Activated CD4-positive, alpha-beta T cell treated with anti-CD3 and anti-CD28 coated beads for 24 hours (primary cell): ENCODE measurements at places on chromosomes 16 and 17.

- DNase-seq, result no peak
Observed at GRCh38 chr16:30482366-30482765, 9.8 kb downstream of the ITGAL start.

GRCh38 chr16:70684146-70685060, 1.4 kb downstream of the MTSS2 start:
- no peak for DNase-seq

GRCh38 chr16:8694795-8695728, 20.6 kb downstream of the ABAT start:
- DNase-seq, result no peak

- DNase-seq, result no peak
Observed at GRCh38 chr17:30082773-30083172, 33.8 kb upstream of the NSRP1 start.

- DNase-seq, result no peak
Observed at GRCh38 chr17:81473019-81473418, 39.6 kb downstream of the ACTG1 start.

GRCh38 chr17:59746849-59747445, 39.5 kb downstream of the VMP1 start:
- DNase-seq, result no peak

GRCh38 chr16:66121466-66121865, 245.0 kb upstream of the CDH5 start:
- DNase-seq, result no peak

DNA sequence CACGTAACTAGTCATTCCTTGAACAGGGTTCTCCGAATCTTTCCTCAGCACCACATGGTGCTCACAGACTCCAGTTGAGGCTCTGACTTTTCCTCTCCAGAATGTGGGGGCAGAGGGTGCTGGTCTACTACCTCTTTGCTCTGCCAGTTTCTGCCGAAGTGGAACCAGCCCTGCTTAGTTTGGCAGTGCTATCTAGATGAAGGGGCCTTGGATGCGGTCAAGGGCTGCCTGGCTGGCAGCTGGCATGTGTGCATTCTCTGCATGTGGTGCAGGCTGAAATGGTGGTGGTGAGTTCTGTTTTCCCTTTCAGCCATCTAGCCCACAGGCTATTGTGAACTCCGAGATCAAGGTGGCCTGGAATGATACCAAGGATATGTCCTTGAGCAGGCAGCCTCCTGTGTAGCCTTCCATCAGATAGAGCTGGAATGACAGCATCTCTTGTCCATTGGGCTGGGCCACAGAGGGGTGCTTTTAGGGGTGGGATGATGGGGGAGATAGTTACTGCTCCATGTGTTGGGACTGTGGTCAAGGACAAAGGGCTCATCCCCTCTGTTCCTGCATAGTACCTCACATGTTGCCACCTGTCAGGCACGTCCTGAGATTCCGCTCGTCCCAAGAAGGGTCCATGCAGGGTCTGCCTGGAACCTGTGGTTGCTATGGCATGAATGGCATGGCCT, 2.0 kb downstream of the DYNLL2 start:
- no peak for DNase-seq

GRCh38 chr17:30950669-30951399, 20.0 kb upstream of the RNF135 start:
- DNase-seq, result no peak

GRCh38 chr16:22191532-22192260, 14.4 kb upstream of the EEF2K start:
- DNase-seq, result no peak

GRCh38 chr17:72811976-72812687, 280.4 kb downstream of the SLC39A11 start:
- DNase-seq, result no peak

DNA sequence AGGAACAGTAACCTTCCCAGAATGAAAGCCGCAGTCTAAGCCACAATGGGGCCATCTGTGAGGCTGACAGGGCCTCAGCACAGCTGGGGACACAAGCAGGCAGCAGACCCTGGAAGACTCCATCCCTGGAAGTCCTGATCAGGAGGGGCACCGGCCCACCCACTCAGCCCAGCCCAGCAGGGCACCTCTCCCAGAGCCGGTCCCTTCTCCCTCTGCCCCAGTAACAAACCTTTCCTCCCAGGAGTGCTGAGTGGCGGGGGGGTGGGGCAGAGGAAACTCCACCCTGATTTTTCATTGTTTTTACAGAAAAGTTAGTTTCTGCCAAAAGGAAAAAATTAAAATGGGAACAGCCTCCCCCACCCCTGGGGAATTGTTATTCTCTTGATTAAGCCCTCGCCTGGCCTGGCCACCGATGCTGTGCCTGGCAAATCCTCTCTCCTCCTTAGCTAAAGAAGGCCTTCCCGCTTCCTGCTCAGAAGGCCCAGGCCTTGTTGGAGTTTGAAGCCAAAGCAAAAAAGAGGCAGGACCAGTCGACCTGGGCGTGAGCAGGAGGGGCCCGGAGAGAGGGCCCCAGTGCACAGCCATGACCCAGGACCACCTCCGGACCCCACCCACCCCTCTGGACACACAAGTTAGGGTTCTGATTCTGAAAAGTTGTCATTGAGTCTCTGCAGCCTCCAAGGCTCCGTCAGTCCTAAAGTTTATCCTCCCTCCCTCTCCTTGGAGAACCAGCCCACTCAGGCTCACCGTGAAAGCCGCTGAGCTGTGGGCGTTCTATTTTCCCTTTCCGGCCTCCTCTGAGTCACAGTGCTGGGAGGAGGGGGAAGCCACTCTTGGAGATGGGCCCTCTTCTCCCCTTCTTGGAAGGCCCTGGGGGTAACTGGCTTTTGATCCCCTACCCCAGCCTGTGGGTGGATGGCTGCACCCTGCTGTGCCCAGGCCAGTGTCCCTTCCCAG, 128.4 kb upstream of the TNRC6C start:
- no peak for DNase-seq

DNA sequence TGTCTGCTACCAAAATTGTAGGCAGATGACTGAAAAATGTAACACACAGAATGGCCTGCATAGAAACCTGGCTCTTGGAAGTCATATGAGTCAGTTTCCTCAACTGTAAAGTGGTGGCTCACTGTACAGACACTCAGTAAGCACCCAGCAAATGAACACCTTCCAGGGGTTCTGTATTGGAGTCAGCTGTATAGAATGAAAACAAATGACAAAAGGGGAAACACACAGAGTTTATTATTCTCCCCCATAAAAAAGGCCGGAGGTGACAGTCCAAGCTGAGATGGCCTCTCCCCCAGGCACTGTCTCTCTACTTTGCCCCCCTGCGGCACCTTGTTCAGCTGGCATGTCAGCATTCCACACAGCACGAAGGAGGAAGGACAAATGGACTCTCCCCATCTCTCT, 6.2 kb upstream of the MEOX1 start:
- no peak for DNase-seq

- DNase-seq, result no peak
Observed at GRCh38 chr17:79466562-79467350, 144.1 kb downstream of the RBFOX3 start.

- DNase-seq, result no peak
Observed at GRCh38 chr17:83174362-83175118, 95.1 kb downstream of the METRNL start.

DNA sequence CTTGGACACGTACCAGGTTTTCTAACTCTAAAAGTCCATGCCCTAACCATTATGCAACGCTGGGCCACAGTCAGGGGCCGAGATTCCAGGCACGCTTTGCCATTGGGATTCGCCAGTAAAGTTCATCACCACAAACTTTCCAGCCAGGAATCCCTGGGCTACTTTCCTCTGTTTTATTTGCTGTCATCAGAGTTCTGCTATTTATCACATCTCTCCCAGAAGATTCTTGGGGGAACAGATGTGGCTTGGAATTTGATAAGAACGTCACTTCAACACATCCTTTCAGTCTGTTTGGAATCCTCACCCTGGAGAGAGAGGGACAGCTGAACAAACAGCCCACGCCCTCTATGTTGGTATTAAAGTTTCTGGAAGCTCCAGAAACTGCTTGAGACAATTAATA, 109.6 kb upstream of the CACNG3 start:
- no peak for DNase-seq

DNA sequence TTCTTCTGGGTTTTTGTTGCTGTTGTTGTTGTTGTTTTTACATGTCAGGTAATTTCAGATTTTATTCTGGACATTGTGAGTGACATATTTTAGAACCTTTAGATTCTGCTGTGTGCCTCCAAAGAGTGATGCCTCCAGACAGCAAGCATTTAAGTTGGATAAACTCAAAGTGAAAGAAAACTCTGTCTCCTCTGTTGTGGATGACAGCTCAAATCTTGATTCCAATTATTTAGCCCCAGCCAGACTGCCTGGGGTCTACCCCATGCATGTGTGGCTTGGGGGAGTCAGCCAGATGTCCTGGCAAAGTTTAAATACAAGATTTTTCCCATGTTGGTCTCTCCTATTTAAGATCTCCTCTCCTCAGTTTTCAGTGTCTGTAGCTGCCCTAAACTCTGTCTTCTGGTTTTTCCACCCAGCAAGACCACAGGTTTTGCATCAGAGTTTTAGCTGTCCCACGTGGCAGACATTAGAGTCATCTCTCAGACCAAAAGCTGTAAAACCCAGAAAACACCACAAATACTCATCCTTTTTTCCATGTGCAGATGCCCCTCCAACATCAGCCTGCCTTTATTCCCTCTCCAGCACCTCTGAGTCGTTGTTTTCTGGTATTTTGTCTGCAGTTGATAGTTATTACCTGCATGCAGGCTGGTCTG, 19.4 kb upstream of the ZNF469 start:
- no peak for DNase-seq

DNA sequence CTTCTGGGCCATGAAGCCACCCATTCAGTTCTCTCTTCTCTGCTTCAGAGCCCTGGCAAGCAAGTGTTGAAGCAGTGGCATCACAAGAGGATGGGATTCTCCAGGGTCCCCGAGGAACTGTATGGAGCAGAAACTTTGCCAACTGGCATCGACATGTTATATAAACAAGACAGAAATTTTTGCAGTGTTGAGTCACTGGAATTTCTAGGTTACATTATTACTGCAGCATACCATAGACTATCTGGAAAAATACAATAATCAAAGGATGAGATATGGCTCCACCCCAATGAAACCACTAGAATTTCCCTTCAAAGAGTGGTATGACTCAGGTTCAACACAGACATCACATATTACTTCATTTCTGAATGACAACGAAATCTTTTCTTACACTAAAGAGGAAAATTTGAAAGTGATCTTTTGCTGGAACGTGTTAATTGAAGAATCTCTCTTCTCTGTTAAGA, 343.0 kb upstream of the DYNLRB2 start:
- no peak for DNase-seq

DNA sequence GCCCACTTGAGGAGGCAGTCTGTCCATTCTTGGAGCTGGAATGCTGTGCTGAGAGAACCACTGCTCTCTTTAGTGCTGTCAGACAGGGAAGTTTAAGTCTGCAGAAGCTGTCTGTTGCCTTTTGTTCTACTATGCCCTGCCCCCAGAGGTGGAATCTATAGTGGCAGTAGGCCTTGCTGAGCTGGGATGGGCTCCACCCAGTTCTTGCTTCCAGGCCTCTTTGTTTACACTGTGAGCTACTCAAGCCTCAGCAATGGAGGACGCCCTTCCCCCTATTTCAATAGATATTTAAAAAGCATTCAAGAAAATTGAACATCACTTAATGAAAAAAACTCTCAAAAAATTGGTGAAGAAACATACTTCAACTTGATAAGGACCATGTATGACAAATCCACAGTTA, 313.5 kb downstream of the PHKB start:
- DNase-seq, result no peak
